ENCODE measurements at places on chromosomes 7 and 10.

DNA sequence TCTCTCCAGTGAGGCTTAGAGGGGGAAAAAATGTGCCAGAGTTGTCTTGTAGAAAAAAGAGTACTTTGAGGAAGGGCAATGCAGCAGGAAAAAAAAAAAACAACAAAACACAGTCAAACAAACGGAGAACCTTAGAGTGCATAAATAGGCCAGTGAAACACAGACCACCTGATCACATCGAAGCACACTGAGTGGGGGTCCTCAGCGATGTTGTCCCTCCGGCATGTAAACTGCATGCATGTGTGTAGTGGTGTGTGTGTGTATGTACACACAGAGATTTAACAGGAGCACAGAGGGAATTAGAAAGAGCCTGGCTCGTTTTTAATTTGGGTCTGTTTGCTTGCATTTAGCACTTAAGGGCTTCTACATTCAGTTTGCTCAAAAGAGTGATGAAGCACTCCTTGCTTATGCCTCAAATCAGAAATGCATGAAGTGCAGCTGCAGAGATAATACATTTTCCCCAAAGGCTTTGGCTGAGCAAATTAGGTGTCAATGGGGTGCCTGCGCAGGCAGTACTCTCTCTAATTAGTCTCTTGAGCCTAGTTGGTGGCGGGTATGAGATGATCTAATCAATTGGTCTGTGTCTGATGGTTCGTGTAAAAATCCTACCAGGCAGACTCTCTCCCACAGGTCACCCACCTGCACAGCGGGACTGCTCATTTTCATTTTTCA is 62.7 kb upstream of the FZD1 start:
- no peak for DNase-seq

- no peak for DNase-seq
Observed at GRCh38 chr7:155791214-155791737, 21.0 kb downstream of the SHH start.

- no peak for DNase-seq
Observed at GRCh38 chr10:123259081-123259480, 104.9 kb downstream of the BUB3 start.

DNA sequence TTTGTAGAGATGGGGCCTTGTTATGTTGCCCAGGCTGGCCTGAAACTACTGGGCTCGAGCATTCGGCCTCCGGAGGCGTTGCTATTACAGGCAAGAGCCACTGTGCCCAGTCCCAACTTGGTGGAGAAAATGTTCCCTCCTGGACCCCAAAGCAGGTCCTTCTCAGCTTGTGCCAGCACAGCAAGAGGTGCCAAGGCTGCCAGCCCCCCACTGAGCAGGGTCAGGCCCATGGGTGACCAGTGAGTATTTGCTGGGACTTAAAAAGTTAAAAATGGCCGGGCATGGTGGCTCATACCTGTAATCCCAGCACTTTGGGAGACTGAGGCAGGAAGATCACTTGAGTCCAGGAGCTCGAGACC is 4.6 kb downstream of the MAFK start:
- DNase-seq: no peak

DNA sequence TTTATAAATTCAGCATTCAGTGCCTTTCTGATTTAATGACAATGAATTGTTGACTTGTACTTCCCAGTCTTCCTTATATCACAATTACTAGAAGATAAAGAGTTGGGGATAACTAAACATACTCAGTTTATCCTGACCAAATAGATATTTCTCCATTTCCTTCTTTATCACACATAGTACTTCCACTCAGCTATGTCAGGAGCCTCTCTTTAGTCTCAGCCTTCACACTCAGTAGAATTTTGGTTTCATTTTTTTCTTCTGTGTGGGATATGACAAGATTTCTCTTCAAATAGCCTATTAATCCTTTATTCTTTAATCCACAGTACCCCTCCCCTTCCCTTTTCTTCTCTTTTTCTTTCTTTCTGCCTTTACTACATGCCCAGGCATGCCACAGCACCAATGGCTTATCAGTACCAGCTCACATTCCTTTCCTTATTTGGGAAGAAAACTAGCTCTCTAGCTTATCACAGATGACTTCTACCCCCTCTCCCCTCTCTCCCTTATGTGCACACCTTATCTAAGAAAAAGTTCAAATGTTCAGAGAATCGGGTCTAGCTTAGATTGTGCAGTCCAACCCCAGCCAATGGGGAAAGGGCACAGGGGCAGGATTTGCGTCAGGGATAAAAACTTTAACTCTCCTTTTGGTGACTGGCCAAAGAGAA is 109.0 kb downstream of the PHF14 start:
- DNase-seq: no peak

DNA sequence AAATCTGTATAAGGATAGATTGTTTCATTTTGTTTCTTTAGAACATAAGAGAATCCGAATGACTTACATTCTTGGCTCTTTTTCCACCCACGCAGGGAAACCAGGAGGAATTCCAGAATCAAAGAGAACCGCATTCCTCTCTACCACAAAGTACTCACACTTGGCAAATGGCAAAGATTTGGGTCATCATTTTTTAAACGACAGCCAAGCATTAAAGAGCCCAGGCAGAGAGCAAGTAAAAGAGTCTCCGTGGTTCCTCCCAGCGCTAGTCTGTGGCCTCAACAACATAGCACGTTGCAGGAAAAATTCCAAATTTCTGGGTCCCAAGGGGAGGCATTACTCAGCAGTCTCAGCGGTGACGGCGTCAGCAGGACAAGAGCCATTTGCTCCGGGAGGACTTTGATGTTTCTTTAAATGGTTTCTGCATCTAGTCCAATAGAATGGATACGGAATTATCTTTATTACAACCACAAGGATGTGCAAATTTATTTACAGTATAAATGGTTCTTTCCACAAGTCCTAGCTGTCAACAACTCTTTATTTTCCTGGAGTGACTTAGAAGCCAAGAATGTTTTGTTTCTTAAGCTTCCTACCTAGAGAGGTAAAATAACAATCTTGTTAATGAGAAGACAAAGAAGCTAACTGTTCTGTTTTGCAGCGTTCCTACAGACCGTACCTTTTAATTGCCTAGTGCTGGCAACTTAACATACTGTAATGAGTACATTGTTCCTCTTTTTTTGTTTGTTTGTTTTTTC is 232.5 kb downstream of the SKIDA1 start:
- no peak for DNase-seq

- no peak for DNase-seq
Observed at GRCh38 chr7:46160861-46161260, 239.8 kb upstream of the IGFBP3 start.

- no peak for DNase-seq
Observed at GRCh38 chr10:95309958-95310357, 19.2 kb upstream of the PDLIM1 start.

- no peak for DNase-seq
Observed at GRCh38 chr10:15053061-15053460, 9.3 kb downstream of the OLAH start.

DNA sequence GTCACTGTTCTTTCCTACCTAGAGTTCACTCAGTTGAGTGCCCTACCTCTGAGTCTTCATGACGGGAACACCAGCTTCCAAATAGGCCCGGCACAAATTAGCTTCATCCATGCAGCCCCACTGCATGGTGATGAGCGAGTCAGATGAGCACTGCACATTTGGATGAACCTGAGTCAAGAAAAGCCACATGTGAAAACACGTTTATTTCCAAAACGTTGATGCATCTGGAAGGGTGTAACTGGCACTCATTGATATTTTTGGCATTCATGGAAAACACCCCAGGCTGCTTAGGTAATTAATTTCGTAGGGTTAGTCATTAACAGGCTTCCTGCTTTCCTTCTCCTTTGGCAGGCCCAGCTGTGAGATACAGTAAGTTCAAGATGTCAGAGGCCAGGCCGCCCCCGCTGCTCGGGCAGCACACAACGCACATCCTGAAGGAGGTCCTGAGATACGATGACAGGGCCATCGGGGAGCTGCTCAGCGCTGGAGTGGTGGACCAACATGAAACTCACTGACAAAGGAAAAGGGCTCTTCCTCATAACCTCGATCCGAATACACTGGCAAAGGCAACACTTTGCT is 725.2 kb downstream of the SUGCT start:
- DNase-seq: no peak

GRCh38 chr10:12588091-12588860 is 238.9 kb downstream of the CAMK1D start:
- no peak for DNase-seq

DNA sequence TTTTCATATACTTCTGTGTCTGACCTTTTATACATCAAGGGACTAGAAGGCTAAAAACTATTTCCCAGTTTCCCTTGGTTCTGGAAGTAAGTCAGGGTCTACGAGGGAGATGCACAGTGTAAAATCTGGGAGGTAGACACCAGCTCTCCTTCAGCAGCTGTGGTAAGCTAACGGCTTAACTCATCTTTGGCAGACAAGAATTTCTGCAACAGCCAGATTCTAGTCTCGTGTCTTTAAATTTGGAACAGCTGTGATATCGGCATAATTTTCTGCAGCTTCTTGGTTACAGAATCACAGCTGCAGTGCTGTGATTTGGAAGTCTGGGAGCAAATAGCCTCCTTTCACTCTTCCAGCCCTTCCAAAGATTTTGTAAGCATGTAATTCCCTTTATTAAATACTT is 37.4 kb upstream of the ABCB4 start:
- DNase-seq: no peak

GRCh38 chr7:85483177-85483576 is 296.3 kb upstream of the SEMA3D start:
- no peak for DNase-seq

- DNase-seq: no peak
Observed at GRCh38 chr10:27447540-27447939, 56.6 kb upstream of the RAB18 start.

DNA sequence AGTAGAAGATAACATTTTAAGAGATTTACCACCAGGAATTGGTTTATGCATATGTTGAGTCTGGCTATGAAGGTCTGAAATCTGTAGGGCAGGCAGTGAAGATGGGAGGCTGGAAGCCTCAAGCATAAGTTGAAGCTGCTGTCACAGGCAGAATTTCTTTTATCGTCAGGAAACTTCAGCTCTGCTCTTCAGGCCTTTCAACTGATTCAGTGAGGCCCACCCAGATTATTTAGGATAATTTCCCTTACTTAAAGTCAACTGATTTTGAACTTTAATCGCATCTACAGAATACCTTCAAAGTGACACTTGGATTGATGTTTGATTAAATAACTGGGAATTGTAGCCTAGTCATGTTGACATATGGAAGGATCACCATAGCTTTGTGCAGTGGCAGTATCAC is 190.5 kb downstream of the PPP1R9A start:
- no peak for DNase-seq

DNA sequence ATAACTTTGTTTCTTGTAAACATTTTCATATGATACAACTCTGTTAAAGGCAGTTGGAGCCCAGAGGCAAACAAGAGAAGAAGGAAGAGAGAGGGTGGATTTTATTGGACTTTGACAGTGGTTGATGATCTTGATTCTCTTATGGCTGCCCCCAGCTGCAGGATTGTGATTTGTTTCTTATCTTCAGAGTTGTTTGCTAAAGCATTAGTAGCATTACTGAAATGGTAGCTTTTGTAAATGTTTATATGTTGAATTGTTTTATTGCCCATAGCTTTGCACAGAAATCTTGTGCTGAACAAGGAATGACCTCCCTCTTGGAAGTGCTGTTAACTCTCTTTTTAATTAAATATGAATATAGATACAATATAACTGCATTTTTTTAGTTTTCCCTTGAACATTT is 309.4 kb downstream of the AUTS2 start:
- DNase-seq: no peak

GRCh38 chr10:28127881-28128280 is 129.0 kb upstream of the ODAD2 start:
- DNase-seq: no peak

Measured in stimulated activated CD4-positive, alpha-beta T cell treated with anti-CD3 and anti-CD28 coated beads, Interleukin-1b, Interleukin-23, amount 100 ng/mL, for 1 hour (primary cell).